ENCODE measurements at places on chromosomes 6 and 20. TPM values are rescaled to one million over a fixed set of nuclear protein-coding genes. Genes with fewer than 3 reads are reported as not detected.

DNA sequence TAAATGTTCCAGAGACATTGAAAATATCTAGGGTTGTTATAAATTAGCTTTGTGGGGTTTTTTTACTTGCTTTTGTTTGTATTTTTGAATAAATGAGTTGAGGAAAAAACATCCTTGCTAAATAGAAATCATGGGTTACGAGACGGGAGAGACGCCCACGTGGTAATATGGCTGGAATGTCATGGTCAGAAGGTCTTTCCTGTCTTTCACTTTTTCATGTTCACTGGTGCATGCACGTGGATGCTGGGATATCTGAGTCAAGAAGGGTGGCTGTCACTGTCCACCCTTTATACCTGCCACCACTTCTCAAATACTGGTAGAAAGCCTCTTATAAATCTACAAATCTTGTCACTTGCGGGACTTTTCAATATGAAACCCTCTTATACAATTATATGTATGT lies 258.7 kb upstream of the AGPAT4 start:
- no peak for DNase-seq

- DNase-seq = no peak
Measured at GRCh38 chr20:615514-615913, 5.4 kb upstream of the TCF15 start.

DNA sequence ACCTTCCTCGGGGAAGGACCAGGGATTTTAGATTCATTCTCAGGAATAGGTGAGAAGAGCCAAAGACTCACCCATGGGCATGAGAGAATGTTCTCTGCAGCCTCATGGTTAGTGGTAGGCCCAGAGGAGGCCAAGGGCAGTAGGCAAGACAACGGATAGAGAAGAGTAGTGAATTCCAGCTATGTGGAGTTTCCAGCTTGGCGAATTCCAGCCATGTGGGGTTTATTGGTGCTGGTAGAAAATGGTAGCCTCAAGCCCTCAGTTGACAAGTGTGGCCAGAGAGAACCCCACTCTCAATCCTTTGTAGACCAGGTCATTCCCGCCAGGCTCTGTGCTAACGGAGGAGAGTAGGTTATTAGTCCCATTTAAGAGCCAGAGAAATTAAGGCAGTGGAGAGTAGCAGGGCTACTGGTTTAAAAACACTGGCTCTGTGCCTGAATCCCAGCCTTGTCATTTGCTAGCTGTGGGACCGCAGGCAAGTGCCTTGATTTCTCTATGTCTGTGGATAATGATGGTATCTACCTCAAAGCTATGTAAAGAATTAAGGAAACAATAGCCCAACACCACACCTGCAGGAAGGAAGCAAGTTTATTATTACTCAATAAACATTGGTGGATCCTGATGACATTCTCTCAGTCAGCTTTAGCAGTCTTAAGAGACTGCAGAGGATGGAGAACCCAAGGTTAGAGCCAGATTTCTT lies 2.0 kb upstream of the SLC9A8 start:
- DNase-seq = no peak

The VSTM2L gene
- 0.16 TPM for total RNA-seq

- DNase-seq = no peak
Measured at GRCh38 chr6:145819994-145820393, 5.4 kb upstream of the FBXO30 start.

- no peak for DNase-seq
Measured at GRCh38 chr6:83459663-83460062, 28.8 kb upstream of the ME1 start.

The GHRH gene
- not detected for total RNA-seq

DNA sequence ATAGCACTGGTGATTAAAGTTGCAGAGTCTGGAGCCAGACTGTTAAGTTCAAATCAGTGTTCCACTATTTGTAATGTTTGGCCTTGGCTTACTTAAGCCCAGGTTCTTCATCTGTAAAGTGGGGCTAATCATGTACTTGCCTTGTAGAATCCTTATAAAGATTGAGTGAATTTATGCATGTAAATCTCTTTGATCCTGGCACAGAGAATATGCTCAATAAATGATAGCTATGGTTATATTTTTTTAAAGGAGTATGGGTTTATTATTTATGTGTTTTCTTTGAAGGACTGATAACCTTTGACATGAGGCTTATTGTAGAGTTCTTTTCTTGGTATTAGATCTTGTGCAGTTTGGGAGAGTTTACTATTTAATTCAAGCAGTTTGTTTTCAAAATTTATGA lies 89.5 kb downstream of the CDKAL1 start:
- DNase-seq = no peak

DNA sequence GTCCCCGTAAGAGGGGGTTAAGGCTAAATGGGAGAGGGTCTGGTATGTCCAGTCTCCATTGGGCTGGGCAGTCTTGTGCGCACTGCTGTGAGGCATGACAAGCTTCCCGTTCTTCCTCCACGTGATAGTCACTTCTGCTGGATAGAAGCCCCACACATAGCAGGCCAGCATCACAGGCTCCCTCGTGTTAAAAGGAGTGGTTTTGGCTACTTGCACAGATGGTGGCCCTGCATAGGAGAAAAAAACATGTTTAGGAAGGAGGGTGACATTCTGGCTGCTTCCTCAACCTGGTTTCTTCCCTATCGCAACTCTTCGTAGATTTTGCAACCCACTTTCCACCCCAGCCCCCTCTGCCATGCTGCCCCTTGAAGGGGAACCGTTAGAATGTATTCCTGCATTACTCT lies 3.6 kb downstream of the HLA-DMB start:
- no peak for DNase-seq

The TTK gene
- total RNA-seq = 26.1 TPM

The HDGFL1 gene
- total RNA-seq = not detected

DNA sequence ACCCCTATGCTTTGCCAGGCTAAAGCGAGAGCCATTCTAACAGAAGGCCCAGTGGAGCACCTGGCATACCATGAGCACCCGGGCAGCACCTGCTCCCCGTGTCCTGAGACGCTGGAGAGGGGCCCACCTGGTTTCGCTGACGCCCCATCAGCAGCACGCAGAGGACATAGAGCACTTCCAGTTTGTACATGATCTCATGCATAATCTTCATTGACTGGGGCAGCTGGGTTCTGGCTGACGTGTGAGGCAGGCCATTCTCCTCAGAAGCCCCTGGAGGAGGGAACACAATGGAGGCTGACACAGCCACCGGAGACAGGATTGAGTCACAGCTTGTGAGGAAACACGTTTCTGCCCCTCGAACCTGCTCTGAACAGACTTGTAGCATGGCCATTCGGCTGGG lies 65.4 kb downstream of the MYH7B start:
- no peak for DNase-seq

DNA sequence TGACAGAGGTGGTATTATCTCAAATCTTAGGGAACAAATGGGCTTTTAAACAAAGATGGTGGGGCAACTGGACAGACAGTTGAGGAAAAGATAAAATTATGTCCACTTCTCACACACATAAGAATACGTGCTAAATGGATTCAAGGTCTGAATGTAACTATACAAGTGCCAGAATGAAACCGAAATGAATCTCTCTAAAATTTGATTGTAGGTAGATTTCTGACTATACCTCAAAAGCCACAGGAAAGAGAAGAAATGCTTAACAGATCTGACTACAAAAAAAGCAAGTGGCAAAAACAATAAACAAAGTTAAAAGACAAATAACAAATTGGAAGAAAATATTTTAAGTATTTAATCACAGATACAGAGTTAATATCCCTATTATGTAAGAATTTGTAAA lies 182.7 kb upstream of the OLIG3 start:
- DNase-seq = no peak

DNA sequence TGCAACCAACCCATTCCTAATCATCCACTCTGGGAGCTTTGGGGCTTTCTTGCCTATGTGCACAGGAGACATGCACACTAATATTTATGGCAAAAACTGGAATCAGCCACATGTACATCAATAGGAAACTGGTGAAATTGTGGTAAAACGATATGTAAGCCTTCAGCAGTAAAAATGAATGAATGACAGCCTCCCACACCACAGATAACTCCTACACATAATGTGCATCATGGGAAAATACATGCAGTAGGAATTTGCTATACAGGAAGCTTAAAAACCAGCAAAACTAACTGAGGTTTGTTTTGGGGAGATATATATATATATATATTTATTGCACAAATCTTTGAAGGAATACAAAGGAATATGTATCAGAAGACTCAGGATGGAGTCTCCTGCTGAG lies 47.6 kb downstream of the HLA-G start:
- DNase-seq = no peak

- DNase-seq = no peak
Measured at GRCh38 chr20:34888468-34888867, 12.1 kb downstream of the ACSS2 start.

The TNFRSF6B gene
- total RNA-seq = 1.2 TPM

- peak; percentile 24 for DNase-seq
Measured at GRCh38 chr20:10715035-10715434, 41.2 kb upstream of the JAG1 start.

DNA sequence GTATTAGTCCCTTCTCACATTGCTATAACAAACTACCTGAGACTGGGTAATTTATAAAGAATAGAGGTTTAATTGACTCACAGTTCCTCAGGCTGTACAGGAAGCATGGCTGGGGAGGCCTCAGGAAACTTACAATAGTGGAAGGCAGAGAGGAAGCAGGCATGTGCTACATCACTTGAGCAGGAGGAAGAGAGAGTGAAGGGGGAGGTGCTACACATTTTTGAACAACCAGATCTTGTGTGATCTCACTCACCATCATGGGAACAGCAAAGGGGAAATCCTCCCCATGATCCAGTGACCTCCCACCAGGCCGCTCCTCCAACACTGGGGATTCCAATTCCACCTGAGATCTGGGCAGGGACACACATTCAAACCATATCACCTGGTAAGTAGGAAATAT lies 630.6 kb downstream of the QKI start:
- DNase-seq = no peak

The PEDS1 gene
- 26.9 TPM for total RNA-seq

The GJA10 gene
- not detected for total RNA-seq

DNA sequence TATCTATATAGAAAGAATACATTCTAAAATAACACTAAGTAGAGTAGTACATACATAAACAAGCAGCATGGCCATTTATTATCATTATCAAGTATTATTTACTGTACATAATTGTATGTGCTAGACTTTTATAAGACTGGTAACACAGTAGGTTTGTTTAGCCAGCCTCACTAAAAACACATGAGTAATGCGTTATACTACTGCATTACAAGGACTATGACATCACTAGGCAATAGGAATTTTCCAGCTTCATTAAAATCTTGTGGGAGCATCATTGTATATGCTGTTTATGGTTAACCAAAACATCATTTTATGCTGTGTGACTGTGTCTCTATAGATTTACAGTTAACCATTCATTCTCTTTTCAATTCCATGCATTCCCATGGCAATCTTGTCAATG lies 131.7 kb upstream of the HDGFL1 start:
- no peak for DNase-seq

DNA sequence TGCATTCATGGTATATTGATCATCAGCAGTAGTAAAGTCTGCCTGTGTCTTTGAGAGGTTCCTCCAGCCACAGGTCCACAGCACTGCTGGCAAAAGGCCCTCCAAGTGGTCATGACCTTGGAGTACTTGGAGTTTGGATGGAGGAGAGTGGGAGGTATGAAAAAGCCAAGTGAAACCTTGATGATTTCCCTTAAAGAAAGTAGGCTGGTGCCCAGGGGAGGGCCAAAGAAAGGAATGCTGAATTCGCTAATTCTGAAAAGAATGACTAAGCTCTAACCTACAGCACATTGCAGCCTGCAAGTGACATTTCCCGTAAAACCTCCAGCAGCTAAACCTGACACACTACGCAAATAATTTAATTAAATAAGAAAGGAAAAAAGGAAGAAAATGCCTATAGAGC lies 223.4 kb upstream of the TAB2 start:
- DNase-seq = peak; percentile 3

DNA sequence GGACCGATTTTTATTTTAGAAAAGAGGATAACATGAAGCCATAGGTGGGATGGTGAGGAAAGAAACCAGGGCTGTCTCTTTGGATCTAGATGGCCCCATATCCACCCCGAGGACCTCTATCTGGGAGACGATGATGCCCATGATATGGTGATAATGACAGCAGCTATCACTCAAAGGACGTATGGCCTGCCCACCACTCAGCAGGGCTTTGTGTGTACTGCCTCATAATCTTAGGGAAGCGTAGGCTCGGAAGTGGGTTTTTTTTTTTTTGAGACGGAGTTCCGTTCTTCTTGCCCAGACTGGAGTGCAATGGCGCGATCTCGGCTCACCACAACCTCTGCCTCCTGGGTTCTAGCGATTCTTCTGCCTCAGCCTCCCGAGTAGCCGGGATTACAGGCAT lies 8.2 kb upstream of the TAF8 start:
- no peak for DNase-seq

The LY6G6F gene
- not detected for total RNA-seq

DNA sequence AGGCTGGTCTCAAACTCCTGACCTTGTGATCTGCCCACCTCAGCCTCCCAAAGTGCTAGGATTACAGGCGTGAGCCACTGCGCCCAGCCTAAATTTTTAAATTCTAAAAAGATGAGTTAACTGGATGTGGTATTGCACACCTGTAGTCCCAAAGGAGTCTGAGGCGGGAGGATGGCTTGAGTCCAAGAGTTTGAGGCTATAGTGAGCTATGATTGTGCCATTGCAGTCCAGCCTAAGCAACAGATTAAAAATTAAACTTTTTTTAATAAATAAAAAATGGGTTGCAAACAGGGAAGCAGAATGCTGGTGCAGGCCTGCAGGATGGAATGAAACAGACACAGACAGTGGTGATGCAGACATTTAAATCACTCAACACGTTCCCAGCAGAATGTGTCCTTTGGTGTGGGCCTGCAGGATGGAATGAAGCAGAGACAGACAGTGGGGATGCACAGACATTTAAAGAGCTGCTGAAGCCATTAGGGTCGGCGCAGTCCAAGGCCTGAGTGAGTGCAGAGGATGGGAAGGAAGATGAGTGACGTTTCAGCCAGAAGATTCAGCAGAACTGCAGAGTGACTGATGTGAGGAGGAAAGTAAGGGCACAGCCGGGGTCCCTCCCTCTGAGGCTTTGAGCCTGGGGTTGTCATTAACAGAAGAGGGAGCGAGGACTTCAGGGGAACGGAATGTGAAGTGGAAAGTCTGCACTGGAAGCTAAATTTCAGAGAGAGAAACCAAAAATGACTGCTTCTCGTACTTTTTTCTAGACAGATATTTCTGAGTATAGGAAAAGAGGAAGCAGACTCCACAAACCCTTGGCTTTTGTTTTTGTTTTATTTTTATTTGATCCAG lies 117.5 kb downstream of the RIN2 start:
- DNase-seq = no peak

DNA sequence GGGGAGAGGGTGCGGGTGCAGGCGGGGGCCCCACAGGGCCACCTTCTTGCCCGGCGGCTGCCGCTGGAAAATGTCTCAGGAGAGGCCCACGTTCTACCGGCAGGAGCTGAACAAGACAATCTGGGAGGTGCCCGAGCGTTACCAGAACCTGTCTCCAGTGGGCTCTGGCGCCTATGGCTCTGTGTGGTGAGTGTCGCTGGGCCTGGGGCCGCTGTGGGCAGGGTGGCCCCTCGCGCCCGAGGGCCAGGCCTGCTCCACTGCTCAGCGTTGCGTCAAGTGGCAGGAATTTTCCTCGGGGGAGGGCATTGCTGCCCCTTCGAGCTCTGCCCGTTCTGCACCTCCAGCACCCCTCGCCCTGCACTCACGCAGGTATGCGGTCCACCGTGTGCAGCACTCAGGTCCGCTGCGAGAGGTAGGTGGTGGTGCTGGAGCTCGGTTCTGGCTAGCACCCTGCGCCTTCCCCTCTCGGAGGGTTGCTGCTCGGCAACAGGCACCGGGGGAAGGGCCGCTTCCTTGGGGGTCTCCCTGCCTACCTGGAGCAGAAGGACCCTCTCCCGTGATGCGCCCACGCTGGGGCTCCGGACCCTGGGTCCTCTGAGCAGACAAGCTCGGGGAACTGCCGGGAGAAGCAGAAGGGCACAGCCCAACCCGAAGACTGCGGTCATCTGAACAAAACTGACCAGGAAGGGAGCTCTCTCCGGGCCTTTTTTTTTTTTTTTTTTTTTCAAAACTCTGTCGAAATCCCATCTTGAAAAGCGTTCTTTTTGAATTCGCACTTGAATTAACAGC lies 674 bp downstream of the MAPK14 start:
- DNase-seq = peak; percentile 4

Data from HFFc6 (cell line).